Kasumi-1 (cell line): ENCODE measurements at places on chromosomes 16 and 17.

- no peak for DNase-seq
These were observed 2.1 kb downstream of the P2RX5 start for GRCh38 chr17:3693829-3694231.

GRCh38 chr16:12063435-12063834, 86.9 kb downstream of the SNX29 start:
- no peak for DNase-seq

GRCh38 chr17:49217651-49218413, 7.3 kb downstream of the ABI3 start:
- DNase-seq = peak; percentile 86

GRCh38 chr16:3113765-3114479, 1.5 kb downstream of the ZNF205 start:
- no peak for DNase-seq

- DNase-seq = no peak
These were observed 151.4 kb downstream of the KATNIP start for GRCh38 chr16:27701381-27701780.

DNA sequence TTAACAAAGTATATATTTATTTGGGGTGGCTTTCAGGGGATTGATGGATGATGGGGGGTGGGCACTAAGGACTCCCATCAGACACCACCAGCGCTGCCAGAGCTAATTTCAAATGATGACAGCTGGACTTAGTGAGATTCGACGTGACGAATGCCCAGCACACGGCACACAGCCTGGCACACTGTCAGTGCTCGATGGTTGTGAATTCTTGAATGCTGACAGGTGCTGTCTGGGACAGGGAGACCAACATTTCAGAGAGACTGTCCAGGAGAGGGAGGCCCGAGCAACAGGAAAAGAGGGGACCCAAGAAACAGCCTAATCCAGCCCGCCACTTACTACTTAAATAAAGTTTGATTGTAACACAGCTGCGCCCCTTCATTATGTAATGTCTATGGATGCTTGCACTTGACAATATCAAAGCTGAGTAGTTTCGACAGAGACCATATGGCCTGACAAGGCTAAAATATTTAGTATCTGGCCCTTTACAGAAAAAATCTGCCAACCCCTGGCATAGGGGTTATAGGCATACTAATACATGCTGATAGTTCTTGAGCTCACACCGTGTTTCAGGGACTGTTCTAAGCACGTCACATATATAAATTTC, 6.2 kb upstream of the MPRIP start:
- no peak for DNase-seq

DNA sequence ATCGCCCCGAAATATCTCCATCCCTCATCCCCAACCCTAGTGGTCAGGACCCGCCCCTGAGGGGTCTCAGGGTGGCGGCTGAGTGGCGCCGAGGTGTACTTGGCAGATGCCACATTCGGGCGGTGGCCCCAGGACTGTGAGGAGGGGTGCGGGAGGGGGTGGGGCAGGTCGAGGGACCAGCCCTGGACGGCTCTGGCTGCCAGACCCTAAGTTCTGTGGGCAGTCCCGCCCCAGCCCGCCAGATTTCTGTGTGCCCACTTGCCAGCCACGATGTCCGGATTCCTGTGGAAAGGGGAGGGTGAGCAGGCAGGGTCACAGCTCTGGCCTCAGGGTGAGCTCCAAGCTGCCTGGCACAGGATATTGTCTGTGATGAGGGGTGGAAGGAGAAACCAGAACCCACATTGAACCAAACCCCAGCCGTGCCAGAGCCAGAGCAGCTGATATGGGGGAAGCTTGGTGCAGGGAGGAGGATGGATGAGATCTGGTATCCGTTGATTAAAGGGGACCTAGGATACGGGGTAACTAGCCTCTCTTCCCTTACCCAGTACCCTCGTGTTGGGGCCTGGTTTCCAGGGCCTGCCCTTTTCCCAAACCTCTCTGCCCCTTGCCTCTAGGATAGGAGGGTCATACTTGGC, 1.1 kb upstream of the CHAD start:
- DNase-seq = no peak

DNA sequence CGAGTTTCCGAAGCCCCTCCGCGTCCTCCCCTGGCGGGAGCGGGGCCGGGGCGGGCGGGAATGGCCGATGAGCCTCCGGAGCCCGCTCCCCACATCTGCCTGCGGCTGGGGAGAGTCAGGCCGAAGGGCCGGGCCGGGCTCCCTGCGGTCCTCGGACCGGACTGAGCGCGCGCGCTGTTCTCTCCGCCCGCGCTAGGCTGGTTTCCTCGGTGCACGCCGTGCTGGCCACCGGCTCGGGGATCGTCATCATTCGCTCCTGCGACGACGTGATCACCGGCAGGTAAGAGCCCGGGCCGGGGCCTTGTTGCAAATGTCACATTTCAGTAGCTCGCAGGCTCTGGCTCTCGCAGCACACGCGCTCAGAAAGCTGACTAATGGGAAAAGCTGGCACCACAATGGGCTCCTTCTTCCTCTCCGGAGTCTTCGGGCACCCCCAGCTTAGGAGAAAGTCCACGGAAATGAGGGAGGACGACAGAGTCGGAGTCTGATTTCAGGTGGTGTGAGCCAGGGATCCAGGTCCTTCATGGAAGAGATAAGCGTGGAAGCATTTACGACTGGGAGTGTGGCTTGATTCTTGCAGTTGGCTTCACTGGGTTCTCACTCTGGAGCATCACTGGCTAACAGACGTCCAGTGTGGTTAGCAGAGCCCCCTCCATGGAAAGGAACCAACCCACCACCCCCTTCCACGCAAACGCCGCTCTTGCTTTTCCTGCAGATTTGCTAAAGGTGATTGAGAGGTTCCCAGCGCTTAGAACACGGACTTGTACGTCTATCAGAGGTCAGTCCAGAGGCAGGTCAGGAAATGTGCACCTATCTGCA, 715 bp downstream of the TLCD3A start:
- no peak for DNase-seq

- no peak for DNase-seq
These were observed 36.0 kb downstream of the ITFG1 start for GRCh38 chr16:47424846-47425245.

DNA sequence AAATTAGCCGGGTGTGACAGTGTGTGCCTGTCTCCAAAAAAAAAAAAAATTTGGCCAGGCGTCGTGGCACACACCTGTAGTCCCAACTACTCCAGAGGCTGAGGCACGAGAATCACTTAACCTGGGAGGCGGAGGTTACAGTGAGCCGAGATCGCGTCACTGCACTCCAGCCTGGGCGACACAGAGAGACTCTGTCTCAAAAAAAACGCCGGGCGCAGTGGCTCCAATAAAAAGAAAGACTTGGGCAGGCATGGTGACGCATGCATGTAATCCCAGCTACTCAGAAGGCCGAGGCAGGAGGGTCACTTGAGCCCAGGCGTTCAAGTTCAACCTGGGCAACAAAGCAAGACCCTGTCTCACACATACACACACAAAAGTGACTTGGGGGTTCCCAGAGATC, 3.6 kb downstream of the LSM12 start:
- DNase-seq = no peak

DNA sequence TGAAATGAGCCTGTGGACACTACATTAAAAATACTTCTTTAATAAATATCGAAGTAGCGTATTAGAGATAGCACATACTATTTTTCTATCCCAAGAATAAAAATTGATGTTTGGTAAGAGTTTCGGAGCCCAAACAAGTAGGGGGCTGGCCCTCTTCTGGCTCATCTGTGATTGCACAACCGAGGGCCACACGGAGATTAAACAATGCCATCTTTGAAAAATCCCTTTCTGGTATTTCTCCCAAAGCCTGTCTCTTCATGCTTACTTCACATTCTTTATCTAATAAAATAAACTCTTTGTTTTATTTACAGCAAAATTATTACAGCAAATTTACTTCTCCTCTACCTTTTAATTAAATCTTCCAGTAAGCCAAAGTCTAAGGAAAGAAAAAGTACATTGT, 9.6 kb upstream of the MYH11 start:
- DNase-seq = no peak

DNA sequence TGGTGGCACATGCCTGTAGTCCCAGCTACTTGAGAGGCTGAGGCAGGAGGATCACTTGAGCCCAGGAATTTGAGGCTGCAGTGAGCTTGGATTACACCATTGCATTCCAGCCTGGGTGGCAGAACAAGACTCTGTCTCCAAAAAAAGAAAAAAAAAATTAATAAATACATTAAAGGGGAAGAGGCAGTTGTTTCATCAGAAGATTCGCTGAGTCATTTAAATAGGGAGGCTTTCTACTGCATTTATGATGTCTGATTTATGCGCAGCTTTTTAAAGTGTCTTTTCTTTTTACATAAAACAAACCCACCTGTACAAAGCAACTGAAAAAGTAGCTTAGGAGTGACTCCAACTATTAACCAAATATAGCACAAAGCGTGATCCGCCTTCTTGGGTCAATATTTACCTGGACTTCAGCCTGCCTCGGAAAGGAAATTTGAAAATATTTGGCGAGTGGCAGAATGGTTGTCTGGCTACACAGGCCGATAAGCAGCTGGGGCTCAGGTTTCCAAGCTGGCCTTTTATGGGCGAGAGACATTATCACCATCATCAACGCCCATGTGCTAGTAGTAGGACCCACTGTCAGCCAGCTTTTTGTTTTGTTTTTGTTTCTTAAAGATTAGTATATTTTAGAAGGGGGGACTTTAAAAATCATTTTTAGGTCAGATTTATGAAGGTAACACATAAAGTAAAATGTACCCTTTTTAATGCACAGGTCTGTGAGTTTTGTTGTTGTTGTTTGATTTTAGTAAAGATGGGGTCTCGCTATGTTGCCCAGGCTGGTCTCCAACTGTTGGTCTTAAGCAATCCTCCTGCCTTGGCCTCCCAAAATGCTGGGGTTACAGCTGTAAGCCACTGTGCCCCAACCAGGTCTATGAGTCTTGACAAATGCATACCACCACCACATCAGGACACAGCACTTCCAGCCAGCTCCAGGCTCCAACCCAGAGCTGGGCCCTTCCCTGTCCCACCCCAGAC, 42.5 kb upstream of the RASD1 start:
- no peak for DNase-seq

DNA sequence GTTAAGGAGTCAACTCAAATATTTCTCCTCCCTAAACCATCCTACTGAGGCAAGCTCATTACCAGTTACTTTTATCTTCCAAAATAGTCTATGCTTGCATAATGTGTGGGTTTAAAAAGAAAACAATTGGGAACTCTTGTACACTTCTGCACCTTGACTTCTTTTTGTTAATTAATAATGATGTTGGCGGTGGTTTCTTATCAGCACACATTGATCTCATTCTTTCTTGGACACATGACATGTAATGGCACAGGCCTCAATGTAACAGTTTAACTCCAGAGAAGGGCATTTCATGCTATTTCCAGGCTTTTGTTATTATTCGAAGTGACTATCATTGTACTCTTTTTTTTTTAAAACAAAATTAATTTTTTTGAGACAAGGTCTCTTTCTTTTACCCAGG, 7.8 kb downstream of the PLCG2 start:
- DNase-seq = no peak

- DNase-seq = no peak
These were observed 3.8 kb downstream of the SLC12A4 start for GRCh38 chr16:67964477-67965131.

DNA sequence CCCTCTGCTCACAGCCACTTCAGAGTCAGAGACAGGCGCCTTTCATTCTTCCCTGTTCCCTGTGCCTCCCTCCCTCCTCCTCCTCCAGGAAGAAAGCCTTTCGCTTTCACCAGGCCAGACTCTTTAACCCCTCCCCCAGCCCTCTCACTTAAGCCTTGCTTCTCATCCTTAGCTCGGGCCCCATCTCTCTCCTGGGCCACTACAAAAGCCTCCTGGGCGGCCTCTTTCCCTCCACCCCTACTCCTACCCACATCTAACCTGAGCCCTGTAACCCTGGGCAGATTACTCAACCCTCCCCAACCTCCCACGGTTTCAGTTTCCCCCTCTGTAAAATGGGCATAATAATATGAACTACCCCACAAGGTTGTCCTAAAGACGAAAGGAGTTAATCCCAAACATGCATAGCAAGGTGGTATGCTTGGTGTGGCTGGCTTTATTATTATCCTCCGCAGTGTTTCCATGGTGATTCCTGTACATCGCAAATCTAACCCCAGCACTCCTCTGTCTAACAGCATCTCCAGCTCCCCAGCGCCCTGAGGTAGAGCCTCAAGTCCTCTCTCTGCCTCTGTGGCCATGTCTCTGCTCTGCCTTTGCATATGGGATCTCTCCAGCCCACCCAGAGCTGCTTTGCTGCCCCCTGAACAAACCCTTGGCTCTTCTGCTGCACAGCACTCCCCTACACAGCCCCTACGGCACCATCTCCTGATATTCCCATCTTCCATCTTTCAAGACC, 17.7 kb downstream of the PIMREG start:
- DNase-seq = no peak

DNA sequence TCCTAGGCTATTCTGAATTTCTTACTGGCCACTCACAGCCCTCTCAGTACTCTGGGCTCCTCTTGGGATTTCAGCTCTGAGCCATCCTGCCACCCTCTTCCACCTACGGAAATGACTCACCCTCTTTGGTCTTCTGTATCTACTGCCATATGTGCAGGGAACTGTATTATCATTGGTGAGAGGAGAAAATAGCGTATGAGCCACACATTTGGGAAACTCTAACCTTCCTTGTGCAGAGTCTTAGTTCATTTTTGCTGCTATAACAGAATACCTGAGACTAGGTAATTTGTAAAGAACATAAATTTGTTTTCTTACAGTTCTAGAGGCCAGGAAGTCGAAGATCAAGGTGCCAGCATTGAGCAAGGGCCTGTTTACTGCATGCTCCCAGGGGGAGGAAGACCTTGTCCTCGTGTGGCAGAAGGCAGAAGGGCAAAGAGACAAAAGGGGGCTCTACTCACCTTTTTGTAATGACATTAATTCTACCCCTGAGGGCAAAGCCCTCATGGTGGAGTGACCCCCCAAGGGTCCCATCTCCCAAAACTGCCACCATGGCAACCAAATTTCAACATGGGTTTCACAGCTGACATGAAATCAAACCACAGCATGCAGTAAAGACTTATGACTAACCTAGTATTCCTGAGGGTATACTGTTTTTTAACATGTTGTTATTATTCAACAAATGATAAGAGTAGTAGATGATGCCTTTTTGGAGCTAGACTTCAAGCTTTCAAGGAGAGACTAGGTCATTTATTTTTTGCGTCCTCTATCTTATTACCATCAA, 191.8 kb downstream of the PRKCA start:
- peak; percentile 97 for DNase-seq

DNA sequence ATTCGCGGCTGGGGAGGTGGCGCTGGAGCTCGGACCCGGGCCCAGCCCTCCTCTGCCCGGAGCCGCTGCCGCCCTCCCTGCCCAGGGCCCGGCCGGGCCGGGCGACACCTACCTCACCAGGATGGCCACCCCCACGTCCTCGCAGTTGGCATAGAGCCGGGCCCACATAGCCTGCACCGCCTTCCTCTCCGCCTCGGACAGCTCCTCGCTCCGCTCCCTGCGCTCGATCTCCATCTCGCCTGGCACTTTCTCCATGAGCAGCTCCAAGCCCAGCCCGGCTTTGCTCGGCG, 276 bp downstream of the CYGB start:
- no peak for DNase-seq

GRCh38 chr17:79715098-79715942, 15.4 kb upstream of the ENPP7 start:
- DNase-seq = no peak

- no peak for DNase-seq
These were observed 294.6 kb upstream of the HSBP1 start for GRCh38 chr16:83513008-83513755.

GRCh38 chr17:27530764-27531391, 74.6 kb downstream of the KSR1 start:
- DNase-seq = peak; percentile 76

GRCh38 chr16:88799569-88800276, 3.9 kb upstream of the CDT1 start:
- peak; percentile 96 for DNase-seq
